ENCODE measurements at places on chromosomes 6 and 20.

DNA sequence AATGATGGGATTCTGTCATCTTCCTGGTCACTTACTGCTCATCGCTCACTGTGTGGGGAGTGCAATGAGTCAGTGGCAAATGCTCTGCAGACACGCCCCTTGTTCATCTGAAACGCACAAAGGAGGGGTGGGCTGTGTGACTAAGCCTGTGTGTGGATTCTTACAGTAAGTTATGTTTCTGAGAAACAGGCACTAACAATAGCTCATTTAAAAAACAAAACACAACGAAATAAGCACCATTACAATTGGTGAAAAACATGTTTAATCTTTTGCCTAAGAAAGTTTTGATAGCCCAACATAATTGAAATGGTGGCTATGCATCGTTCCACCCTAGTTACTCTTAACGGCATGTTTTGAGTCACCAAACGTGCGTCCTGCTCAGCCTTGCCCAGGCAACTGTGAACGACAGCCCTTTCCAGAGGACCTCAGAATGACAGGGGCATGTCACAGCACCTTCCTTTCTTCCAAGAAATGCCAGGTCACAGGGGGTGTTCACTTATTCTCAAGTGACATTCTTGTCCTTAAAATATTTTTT is 118.4 kb upstream of the SGK1 start:
- no peak for DNase-seq

DNA sequence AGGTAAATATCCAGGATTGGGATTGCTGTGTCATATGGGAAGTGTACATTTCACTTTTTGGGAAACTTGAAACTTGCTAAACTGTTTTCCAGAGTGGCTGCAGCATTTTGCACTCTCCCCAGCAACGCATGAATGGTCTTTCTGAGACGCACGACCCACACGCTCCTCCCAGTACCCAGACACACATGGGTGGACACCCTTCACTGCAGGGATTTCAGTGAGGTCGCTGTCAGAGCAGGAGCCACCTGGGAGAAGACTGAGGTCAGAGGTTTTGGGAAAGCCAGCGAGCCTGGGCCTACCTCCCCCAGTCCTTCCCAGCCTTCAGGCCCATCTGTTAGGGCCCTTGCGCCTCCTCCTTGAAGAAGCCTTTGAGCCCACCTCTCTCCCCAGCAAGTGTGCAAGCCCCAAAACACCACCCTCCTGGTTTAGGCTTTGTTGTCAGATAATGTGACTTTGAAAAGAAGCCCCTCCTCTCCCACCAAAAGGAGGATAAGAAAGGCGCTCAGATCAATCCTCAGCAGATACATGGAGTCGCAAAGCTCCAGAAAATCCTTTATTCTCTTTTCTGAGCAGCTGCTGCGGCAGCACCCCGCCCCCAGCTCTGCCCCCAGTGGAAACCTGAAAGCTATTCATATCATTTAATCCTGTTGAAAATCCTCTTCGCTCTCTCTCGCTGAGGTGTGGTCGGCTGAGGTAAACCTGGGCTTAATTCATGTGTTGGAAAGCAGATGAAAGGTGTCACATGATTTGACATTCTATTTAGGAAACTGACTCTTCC is 12.7 kb upstream of the JAG1 start:
- DNase-seq = no peak

- DNase-seq = no peak
These were observed 59.3 kb upstream of the STMND1 start for GRCh38 chr6:17042422-17043147.

DNA sequence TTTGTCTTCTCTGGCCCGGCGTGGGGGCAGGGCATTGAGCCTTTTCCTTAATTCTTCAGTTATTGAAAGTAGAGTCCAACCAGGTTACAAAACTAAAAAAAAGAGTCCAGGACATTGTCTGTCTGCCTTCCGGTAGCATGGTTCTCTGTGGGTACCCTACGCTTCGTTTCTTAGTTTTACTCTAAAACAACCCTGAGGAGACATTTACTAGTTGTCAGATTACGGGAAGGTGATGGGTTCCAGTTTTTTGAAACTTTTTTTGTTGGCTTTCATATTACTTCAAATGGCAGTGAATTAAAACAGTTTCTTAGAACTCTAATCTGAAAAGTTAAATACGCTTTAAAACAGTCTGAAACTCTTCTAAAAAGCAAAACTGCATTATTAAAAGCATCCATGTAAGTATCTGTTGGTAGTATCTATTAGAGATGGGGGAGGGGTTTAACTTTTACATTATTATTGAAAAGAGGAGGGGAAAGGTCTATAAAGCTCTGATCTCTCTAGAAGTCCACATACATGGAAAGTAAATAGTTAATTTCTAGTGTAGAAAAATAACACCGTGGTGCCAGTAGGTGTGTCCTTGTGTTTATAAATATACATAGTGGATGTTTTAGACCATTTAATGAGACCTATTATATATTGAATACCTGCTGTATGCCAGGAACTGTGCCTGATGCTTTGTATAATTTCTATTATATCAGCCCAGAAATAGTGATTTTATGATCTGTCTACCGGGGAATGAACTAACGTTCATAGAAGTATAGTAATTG is 2.2 kb downstream of the BICRAL start:
- no peak for DNase-seq

DNA sequence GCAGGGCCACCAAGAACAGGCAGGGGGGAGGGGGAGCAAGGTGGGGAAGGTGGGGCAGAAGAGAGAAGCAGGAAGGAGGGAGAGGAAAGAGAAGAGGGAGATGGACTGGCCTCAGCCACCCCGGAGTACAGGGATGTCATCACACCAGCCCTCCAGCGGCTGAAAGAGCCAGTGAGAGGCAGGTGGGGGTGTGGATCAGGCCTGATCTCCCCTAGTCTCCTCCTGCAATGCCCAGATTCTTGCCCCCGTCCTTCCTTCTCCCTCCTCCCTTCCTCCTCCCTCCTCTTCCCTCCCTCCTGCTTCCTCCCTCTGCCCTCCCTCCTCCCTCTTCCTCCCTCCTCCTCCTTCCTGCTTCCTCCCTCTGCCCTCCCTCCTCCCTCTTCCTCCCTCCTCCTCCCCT is 61.5 kb downstream of the YTHDF1 start:
- DNase-seq = no peak

GRCh38 chr6:96276856-96277255 is 244.8 kb upstream of the UFL1 start:
- DNase-seq = no peak

GRCh38 chr6:36662827-36663256 is 15.7 kb upstream of the CDKN1A start:
- DNase-seq = no peak

GRCh38 chr20:35497320-35497719 is 32.1 kb downstream of the C20orf173 start:
- no peak for DNase-seq

GRCh38 chr6:2158596-2159271 is 86.7 kb downstream of the GMDS start:
- DNase-seq = no peak

GRCh38 chr6:163691049-163691448 is 276.5 kb downstream of the QKI start:
- no peak for DNase-seq

GRCh38 chr6:154852687-154853086 is 119.5 kb downstream of the SCAF8 start:
- DNase-seq = no peak

DNA sequence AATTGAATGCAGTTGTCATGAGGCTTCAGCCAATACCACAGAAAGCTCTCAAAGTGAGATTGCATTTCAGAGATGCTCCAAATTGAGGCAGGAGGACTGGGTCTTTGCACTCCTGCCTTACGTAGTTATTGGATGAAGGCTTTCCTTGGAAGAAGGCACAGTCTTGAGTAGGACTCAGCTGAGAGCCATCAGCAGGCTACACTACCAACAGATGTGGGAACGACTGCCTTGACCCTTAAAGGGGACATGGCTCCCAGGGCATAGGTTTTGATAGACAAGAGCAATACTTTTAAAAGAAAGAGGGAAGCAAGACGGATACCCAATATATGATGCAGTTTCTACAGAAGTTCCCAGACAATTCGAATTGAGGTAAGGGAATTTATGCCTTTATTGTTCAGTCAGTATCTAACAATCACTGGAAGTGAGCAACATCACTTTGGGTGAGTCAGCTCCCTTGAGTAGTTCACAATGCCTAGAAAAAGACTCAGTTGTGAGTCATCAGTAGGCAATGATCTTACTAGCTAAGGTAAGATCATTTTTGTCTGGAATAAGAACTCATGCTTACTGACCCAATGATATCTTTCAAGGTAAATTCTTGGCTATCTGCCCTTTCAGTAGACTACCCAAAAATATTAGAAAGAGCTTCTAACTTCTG is 390.8 kb downstream of the GJA1 start:
- DNase-seq = no peak

DNA sequence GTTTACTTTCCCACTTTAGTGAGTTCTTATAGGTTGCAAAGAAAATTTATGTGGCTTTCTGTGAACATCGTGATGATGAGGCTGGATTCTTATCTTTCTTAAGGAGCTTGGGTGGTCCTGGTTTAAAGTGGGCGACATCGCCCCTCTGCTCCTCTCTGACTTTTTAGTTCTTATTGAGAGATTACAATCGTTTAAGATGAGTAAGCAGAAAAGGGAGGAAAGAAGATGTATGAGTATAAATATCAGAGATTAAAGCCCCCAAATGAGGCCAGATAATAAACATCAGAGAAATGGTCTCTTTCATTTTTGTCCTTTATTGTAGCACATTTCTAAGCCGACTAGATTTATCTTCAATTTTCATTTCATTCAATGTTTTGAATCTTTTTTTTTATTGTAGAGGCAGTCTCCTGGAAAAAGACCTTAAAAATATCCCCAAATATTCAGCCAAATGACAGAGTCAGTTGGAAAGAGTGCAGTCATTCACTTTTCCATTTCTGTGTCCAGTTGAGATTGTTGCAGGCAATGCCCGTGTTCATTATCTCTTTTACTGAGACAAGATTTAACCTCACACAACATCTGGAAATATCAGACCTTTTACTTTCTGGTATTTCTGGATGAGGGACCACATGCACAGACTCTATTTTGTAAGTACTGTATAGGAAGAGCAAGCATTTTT is 62.0 kb upstream of the PDE7B start:
- DNase-seq = no peak

GRCh38 chr6:5937169-5937909 is 69.4 kb downstream of the NRN1 start:
- no peak for DNase-seq

- DNase-seq = no peak
These were observed 656.0 kb upstream of the ID4 start for GRCh38 chr6:19181211-19181610.

- DNase-seq = no peak
These were observed 37.6 kb downstream of the CFAP61 start for GRCh38 chr20:20089939-20090338.

Data from sciatic nerve (tissue), 2 donors.